SJSA1 (cell line): ENCODE measurements at places on chromosomes 1 and 21. TPM values are rescaled to one million over a fixed set of nuclear protein-coding genes. Genes with fewer than 3 reads are reported as not detected.
A peak's percentile ranks its signal among the peaks of the same experiment; 100 is the strongest.

DNA sequence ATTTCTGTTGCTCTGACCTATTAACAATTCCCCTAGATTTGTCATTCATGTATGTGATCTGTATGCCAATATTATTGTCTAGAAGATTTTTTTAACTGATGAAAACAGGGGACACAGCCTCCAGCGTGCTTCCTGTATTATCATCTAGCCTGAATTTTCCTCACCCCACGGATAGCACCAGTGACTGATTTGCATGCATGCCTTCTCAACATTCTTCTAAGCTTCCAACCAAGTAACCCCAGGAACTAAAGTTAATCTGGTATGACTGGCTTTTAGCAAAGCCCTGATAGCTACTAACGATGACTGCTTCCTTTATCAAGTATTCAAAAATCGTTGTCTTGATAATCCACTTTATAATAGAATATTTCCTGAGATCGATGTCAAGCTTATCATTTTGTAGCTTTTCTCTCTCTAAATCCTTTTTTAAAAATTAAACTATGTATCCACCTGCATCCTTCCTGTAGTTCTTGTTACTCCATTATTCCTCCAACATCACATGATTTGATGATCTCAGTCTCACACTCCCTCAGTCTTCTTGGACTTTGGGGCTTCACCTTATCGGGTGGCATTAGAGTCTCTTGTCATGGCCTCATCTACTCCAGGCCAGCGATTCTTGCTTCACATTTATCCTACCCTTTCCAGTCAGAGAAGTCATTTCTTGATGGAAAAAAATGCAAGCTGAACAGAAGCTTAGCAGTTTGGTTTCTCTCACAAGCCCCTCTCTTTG lies 19.0 kb downstream of the BCAR3 start:
- peak; percentile 26 for DNase-seq

- no peak for DNase-seq
Measured at GRCh38 chr1:201250326-201251011, 32.8 kb upstream of the PKP1 start.

- DNase-seq, result no peak
Measured at GRCh38 chr1:207305489-207305873, 16.0 kb upstream of the CD55 start.

MCOLN2 gene
- 1.4 and 1.9 TPM in 2 replicates for total RNA-seq

SASS6 gene
- 11.3 and 13.0 TPM in 2 replicates for total RNA-seq

- no peak for DNase-seq
Measured at GRCh38 chr1:230632273-230632873, 9.9 kb upstream of the COG2 start.

- no peak for DNase-seq
Measured at GRCh38 chr1:47231301-47232186, 481 bp downstream of the TAL1 start.

DNA sequence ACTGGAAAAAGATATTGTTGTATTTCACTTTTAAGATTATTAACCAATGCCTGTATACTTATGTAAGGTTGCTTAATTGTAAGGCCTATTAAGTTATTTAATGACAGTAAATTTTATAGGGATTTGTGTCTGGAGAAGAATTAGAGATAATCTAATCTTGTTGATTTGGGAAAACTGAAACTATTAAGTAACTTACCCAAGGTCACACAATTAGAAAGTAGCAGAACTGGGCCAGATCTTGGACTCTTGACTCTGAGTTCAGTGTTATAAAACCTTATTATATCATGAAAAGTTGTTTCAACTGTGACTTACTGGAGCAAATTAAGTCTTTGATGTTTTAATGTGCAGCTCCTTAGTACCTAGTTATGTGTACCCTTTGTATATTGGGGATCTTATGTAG lies 38.5 kb downstream of the CAMTA1 start:
- no peak for DNase-seq

GRCh38 chr1:117559985-117560384 lies 45.9 kb upstream of the TENT5C start:
- DNase-seq, result no peak

DNA sequence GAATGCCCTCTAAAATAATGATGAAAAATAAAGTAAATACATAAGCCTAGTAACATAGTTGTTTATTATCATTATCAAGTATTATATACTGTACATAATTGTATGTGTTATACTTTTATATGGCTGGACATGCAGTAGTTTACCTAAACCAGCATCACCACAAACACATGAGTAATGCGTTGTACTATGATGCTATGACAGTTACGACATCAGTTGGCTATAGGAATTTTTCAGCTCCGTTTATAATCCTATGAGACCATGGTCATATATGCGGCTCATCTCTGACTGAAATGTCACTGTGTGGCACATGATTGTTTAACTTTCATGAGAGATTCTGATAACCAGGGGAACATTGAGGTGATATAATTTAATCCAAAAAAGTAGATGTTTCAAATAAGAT lies 352.1 kb downstream of the ST6GALNAC3 start:
- DNase-seq, result no peak

DNA sequence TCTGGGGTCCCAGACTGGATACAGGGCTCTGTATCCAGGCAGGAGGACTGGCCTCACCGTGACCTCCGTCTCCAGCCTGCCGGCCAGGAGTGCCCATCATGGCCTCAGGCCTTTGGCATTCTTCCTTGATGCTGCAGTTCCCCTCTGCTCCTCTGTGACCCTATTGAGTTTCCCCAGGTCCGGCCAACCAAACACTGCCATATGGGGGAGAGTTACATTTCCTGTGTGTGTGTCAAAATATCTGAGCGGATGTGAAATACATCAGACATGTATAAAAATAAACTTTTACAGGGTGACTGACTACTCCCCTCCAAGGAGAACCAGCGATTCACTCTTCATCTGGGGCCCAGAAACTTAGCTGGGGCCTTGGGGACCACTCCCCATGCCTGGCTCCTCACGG lies 10.2 kb upstream of the UBL4B start:
- no peak for DNase-seq

- no peak for DNase-seq
Measured at GRCh38 chr1:9872430-9873165, 37.5 kb downstream of the CTNNBIP1 start.

DNA sequence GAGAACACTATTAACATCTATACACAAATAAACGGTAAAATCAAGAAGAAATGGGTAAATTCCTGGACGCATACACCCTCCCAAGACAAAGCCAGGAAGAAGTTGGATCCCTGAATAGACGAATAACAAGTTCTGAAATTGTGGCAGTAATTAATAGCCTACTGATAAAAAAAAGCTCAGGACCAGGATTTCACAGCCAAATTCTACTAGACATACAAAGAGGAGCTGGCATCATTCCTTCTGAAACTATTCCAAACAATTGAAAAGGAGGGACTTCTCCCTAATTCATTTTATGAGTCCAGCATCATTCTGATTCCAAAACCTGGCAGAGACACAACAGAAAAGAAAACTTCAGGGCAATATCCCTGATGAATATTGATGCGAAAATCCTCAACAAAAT lies 70.7 kb upstream of the FMO3 start:
- no peak for DNase-seq

- no peak for DNase-seq
Measured at GRCh38 chr1:71780681-71781080, 501.7 kb downstream of the NEGR1 start.

HCN3 gene
- total RNA-seq, result 0.97 and 2.5 TPM in 2 replicates

ADARB1 gene
- total RNA-seq, result 6.7 and 7.9 TPM in 2 replicates

LRRC39 gene
- 0.13 TPM in 1 of 2 replicates, not detected in the other for total RNA-seq

KCNE2 gene
- total RNA-seq, result not detected in 2 replicates

- DNase-seq, result no peak
Measured at GRCh38 chr1:90336552-90337324, 341.8 kb downstream of the ZNF326 start.

SIM2 gene
- 0.11 and 0.16 TPM in 2 replicates for total RNA-seq

DNA sequence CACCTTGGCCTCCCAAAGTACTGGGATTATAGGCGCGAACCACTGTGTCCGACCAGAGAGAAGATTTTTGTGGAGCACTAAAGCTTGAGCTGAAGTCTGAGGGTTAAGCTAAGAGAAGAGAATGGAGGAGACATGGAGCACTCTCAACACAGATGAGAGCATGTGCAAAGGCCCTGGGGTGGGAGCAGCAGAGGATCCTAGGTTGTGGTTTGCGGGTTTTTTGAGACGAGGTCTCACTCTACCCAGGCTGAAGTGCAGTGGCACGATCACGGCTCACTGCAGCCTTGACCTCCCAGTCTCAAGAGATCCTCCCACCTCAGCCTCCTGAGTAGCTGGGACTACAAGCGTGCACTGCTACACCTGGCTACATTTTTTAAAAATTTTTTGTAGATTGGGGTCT lies 30.5 kb downstream of the FBXO2 start:
- DNase-seq, result no peak

S100A6 gene
- 609 and 771 TPM in 2 replicates for total RNA-seq

- no peak for DNase-seq
Measured at GRCh38 chr1:202765721-202766120, 42.5 kb downstream of the KDM5B start.

- no peak for DNase-seq
Measured at GRCh38 chr1:145956361-145956760, 1.5 kb downstream of the LIX1L start.

- DNase-seq, result peak; percentile 57
Measured at GRCh38 chr1:54569339-54569738, 21.3 kb downstream of the ACOT11 start.

NTPCR gene
- 40.2 and 46.6 TPM in 2 replicates for total RNA-seq
